ENCODE measurements at places on chromosomes 5 and 9.

- DNase-seq = no peak
These were observed 213.6 kb downstream of the PAX5 start for GRCh38 chr9:36820392-36820861.

GRCh38 chr9:2271426-2271825, 256.3 kb downstream of the SMARCA2 start:
- no peak for DNase-seq

GRCh38 chr5:137061382-137061781, 437.7 kb downstream of the SPOCK1 start:
- no peak for DNase-seq

DNA sequence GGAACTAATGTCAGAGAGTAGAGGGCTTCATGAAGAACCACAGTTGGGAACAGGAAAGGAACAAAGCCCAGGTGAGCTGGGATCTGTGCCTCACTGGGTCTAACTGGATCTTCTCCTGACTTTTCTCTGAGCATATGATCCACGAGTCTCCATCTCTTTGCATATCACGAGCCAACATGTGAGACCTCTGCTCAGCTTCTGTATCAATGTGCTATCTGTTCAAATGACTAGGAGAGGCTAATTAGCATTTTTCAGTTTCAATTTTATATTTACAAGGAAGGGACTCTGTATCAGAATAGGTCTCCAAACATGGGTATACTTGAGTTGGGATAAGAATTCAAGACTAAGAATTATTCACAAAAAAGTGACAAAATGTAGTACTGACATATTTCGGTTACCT, 73.8 kb upstream of the SGCD start:
- no peak for DNase-seq

GRCh38 chr5:12683249-12683648, 779.0 kb upstream of the CTNND2 start:
- DNase-seq = no peak

GRCh38 chr5:16776611-16777251, 159.4 kb downstream of the MYO10 start:
- DNase-seq = no peak

GRCh38 chr5:54301220-54301619, 9.2 kb downstream of the ARL15 start:
- no peak for DNase-seq

DNA sequence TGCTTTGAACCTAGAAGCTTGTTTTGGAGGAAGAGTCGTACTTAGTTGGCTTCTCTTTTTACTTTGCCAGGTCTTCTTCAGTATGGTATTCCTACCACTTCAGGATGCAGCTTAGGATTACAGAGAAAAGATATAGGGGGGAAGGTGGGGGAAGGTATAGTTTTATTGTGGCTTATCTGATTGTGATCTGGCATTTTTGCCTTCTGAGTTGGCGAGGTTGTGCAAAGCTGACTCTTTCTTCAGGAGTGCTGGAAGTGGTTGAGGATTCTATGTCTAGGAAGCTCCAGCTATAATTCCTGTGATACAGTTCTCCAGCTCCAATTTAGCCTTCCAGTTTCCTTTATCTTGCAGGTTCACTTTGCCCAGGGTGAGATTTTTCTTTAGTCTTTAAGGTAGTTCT, 7.0 kb downstream of the CDC42SE2 start:
- no peak for DNase-seq

- DNase-seq = no peak
These were observed 62.6 kb upstream of the CEMIP2 start for GRCh38 chr9:71830929-71831328.

- no peak for DNase-seq
These were observed 34.9 kb downstream of the TENT4A start for GRCh38 chr5:6748142-6748541.

DNA sequence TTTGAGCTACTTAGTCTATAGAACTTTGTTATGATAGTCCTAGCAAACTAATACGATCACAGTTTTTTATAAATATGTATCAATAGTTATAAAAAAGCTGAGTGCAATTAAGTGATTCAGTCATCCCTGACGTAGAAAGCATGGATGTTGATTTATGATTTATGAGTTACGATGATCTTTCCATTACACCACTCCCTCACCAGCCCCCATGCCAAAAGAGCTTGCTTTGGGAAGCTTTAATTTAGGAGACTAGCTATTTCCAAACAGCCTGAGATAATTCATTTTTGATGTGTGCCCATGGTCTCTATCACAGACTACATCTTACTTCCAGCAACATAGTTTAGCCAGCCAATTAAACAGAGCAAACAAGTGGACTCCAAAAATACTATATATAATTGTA, 256.8 kb downstream of the GABRG2 start:
- DNase-seq = no peak

Data from hypothalamus (tissue), 51 donors.